ENCODE measurements at places on chromosomes 16 and 17.

- DNase-seq = no peak
Observed at GRCh38 chr17:42276609-42277341, 584 bp upstream of the STAT5B start.

DNA sequence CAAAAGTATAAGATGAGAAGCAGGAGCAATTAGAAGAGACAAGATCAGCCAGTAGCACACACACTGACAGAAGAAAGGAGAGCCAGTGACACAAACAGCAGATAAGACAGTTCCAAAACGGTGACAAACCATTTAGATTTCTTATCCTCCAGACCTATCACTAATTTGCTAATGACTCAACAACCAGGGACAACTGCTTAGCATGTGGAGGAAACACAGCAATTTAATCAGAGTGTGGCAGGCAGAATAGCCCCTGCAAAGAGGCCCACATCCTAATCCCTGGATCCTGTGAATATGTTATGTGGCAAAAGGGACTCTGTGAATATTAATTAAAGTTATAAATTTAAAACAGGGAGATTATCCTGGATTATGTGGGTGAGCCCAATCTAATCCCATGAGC is 81.1 kb downstream of the CACNG1 start:
- DNase-seq = no peak

DNA sequence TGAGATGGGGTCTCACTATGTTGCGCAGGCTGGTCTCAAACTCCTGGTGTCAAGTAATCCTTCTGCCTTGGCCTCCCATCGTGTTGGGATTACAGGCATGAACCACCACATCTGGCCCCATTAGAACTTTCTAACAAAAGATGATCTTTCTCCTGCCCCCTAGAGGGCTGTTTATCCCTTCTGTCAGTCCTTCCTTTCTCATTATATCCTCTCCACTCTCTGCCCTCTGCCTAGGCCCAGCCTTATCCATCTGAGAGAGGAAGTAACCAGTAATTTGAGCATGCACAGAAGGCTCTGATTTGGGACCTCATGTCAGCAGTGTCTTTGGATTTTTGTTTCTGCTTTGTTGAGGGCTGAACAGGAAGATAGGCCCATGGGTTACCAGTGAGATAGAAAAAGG is 4.4 kb upstream of the DHX40 start:
- DNase-seq = no peak

- no peak for DNase-seq
Observed at GRCh38 chr17:699345-699744, 15.3 kb downstream of the VPS53 start.

DNA sequence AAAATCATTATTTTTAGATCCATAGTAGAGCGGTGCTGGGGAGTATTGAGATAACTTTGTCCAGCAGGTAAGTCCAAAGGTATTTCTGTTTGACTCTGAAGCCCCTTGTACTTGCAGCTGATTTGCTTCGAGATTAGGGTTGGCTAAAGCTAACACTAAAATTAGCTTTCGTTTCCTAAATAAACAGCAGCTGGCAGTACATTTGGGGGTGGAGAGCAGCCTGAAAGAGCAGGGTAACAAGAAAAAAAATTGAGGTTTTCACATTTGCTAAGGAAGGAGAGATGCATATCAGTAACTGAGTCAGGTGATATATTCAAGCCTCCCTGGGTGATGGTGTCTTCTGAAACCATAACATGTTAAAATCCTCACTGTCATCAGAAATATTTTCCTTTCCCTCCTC is 37.4 kb upstream of the TMC5 start:
- DNase-seq = no peak

DNA sequence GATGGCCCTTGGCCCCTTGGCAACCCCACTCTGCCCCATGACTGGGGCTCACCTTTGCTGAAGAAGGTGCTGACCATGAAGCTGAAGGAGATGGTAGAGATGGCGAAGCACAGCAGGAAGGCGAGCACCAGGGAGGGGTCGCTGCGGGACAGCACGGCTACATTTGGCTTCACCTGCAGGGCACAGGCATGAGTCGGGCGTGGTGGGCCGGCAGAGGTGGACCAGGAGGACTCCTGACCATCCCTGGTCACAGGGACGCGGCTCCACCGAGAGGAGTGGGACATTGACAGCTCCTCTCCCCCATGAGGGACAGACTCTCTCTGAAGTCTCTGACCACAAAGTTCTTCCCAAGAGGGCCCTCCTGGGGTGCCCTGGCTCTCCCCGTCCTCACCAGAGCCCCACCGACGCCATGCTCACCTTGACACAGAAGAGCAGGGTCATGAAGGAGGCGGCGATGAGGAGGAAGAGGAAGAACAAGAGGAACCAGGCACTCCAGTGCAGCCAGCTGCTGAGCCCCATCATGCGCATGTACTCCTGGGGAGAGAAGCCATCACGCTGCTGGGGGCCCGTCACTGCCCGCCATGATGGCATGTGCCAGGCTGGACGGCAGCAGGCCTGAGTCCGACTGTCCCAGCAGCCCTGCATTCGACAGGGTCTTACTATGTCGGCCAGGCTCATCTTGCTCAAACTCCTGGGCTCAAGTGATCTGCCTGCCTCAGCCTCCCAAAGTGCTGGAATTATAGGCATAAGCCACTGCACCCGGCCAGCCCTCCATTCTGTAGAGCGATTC is 23.1 kb downstream of the ABCA3 start:
- DNase-seq = no peak

- DNase-seq = peak; percentile 46
Observed at GRCh38 chr17:57552114-57552624, 192.9 kb downstream of the CCDC182 start.

DNA sequence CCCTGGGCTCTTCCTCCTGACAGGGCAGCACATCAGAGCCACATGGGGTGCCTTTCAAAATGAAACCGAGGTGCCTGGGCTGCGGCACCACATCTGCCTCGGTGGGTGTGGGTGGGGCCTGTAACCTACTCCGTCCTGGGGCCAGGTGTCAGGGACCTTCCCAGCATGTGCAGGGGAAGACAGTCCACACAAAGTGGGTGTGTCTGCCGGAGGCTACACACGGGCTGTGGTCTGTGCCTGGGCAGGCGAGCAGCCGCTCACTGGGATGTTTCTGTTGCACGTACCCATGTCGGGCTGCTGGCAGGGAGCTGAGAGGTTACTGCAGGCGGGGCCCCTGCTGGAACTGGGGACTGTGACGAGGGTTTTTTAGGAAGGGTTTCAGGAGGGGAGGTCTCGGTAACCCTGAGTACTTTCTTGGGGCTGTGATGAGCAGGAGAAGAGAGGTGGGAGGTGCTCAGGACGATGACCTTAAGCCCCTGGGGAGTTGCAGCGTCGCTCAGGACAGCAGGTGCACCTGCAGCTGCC is 351.2 kb downstream of the SEC14L1 start:
- peak; percentile 45 for DNase-seq

- no peak for DNase-seq
Observed at GRCh38 chr16:27421961-27422740, 20.2 kb downstream of the IL21R start.

DNA sequence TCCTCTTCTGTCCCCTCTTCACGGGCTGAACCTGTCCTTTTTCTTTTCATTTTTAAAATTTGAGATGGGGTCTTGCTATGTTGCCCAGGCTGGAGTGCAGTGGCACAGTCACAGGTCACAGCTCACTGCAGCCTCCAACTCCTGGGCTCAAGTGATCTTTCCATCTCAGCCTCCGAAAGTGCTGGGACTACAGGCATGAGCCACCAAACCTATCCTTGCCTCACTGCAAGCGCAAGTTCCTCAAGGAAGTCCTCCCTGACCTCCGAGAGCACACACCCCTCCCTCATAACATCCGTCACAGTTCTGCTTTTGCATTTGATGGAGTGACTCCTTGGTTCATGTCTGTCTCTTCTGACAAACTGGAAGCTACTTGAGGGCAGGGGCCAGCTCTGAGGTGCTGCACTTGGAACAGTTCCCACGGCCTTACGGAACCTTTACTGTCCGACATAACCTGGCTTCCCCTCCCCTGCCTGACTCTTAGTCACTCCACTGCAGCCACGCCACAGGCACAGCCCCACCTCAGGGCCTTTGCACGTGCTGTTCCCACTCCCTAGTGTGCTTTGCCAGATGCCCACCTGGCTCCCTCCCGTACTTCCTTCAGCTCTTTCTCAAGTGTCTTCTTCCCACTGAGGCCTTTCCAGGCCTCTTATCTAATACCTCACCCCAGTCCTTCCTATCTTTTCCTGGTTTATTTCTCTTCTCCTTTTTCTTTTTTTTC is 4.4 kb downstream of the TBX6 start:
- no peak for DNase-seq

DNA sequence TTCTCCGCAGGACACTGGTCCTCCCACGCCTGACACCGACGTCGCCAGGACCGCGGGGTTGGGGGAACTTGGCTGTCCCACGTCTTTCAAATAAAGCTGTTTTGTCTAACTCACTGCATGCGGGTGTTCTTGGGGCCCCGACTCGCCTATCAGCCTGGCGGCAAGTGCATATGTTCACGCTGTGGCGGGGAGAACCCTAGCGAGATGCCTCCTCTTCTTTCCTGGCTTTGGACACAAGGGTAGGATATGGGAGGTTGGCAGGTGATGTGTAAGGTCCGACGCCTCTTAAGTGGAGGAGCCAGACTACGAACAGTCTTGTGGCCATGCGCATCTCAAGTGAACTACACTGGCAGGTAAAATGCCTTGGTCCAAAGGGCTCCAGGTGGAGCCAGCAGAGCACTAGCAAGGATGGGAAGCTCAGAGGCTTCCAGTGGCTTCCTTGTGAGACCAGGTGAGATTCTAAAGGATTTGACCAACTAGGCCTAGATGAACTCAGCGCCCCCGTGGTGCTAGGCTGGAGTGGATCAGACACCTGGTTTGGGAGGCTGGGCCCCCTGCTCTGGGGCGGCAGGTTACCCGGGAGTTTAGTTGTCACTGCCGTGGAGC is 873 bp upstream of the RPS2 start:
- no peak for DNase-seq

GRCh38 chr17:42337442-42337841 is 49.1 kb downstream of the STAT5A start:
- DNase-seq = no peak

- DNase-seq = no peak
Observed at GRCh38 chr16:57134982-57135381, 42.6 kb downstream of the CPNE2 start.

GRCh38 chr16:71492786-71493185 is 3.7 kb upstream of the ZNF19 start:
- no peak for DNase-seq

DNA sequence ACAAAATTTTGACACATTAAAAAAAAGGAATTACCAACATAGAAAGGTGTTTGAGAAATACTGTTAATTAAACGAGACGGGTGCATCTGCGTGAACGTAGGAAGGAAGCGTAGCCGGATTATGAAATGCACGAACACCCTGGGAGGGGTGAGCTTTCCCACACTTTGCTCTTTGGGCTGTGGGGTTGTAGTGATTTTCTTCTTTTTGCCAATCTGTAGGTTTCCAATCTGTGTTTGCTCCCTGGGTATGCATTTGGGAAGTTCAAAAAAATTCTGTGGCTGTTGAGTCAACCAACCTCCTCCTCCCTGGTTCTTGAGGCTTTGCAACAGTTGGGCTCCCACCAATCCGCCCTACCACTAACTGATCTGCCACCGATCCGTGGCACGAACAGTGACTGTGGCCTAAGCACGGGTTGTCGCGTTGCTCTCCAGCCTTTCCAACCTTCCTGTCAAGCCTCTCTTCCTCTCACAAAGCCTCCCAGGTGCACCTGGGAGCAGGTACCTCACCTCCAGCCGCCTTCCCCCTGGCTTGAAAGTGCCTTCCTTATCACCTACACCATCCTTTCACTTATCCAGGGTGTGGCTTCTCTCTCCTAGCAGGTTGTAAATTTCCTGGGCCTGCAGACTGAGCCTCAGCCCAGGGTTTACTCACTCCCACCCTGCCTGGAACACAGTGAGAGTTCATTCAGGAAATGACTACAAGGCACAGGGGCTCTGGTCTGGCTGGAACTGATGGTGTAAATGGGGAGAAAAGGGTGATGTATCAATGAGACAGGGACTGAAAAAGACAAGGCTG is 16.6 kb downstream of the RTN4RL1 start:
- no peak for DNase-seq

DNA sequence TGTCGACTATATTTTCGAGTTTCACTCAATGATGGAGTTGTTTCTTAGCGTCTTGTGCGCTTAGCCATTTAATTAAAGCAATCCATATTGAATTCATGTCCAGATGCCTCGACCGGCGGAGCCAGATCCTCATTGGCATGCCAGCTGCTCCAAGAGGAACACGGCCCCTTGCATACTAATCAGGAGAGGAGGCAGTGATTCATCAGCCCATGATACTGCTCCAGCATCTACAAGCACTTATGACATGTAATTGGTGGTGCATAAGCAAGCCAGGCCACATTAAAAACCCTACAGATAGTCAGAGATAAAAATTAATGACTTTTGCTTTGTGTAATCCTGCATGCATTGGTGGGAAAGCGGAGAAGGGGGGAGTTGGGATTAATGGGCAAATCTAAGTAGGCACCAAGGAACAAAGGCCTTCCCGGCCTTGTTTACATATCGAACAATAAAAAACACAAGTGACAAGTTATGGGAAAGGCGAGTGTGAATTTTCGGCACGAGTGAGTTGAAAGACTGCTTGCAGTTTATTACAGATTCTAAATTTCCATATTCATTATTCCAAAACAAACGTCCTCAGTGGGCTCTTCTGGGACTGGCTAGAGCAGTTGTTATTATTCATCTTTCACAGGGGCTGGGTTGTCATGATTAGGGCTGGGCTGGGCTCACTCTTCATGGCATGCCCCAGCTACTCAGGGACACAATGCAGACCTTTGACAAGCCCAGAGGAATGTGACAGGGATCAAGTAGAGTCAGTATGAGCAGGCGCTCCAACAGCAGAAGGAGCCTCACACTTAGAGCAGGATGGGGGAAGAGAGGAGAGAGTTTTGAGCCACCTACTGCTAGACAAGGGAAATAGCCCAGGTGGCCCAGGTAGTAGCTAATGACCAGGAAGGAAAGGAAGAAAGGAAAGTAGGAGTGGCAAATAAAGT is 281.7 kb upstream of the ZFHX3 start:
- no peak for DNase-seq

GRCh38 chr17:18166894-18167293 is 16.7 kb upstream of the ALKBH5 start:
- DNase-seq = no peak

GRCh38 chr17:21033350-21033749 is 9.5 kb downstream of the USP22 start:
- DNase-seq = no peak

GRCh38 chr17:64059756-64060155 is 39.3 kb upstream of the ICAM2 start:
- no peak for DNase-seq

DNA sequence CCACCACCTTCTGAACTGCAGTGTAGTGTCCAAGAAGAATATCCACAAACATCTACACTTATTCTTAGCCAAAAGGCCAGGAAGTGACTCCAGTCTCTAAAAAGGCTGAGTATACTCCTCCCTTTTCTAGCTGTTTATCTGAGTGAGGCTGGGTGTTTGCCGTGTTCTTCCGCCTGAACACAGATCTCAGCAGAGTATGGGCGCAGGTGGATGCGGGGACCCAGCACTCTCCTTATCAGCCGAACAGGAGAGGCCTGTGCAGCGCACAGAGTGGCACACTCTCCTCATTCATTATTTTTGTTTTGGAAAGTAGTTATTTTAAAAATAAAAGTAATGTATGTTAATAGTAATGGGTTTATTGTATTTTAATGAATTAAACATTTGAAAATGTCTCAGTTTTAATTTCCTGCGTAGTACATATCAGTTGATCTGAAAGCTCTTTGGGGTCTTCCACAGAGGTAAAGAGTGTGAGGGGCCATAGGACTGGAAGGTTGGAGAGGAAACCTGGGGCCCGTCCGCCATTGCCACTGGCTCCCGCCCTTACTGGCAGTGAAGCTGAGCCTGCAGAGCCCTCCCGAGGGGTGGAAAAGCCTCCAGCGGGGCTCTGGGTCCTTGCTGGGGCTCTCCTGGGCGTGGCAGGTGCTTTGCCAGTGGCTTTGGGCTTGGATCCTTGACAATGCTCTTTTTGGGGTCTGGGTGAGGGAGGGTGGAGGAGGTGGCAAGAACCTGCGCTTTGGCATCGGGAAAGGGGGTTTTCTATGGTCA is 53.8 kb downstream of the PDPK1 start:
- no peak for DNase-seq
